ENCODE measurements at places on chromosomes 7 and 10.
A peak's percentile ranks its signal among the peaks of the same experiment; 100 is the strongest.

DNA sequence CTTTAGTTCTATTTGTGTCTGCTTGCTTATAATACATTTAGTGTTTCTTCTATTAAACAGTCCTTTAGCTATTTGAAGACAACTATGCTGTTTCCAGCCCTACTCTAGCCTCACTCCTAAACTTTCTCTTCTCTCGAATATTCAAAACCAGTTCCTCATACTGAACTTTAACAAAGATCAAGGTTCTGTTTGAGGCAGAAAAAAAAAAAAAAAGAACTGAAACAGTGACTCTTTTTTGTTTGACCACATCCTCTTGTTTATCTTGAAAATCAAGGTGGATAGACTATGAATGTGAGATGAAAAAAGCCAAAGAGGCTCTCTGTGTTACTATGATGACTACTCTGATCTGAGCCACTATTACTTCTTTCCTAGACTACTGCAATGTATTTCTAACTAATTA, 154.3 kb downstream of the ZNF365 start:
- ATAC-seq, result no peak

- peak; percentile 13 for ATAC-seq
These were observed 90.8 kb downstream of the CREM start for GRCh38 chr10:35217455-35217854.

DNA sequence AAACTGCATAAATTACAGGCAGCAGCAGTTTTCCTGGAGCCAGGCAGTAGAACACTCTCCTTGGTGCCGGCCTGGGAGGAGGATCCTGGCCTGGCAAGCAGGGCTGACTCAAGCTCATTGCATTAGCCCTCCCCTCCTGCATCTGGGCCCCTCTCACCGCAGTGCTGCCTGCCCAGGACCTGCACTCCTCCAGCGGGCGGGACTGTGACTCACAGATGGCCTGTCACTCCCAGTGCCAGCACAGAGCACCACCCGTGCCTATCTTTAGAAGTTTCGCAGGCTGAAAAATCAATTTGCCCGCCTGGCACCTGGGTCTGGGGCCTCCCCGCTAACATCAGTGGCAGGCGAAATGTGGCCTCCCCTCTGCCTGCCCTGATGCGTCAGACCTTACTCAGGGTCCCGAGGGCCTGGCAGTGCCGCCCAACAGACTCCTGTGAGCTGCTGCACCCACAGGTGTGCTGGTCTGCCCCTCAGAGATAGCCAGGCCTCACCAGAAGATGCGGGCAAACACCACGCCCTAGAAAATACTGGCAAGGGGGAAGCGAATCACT, 123.8 kb downstream of the KCNMA1 start:
- peak; percentile 85 for ATAC-seq

DNA sequence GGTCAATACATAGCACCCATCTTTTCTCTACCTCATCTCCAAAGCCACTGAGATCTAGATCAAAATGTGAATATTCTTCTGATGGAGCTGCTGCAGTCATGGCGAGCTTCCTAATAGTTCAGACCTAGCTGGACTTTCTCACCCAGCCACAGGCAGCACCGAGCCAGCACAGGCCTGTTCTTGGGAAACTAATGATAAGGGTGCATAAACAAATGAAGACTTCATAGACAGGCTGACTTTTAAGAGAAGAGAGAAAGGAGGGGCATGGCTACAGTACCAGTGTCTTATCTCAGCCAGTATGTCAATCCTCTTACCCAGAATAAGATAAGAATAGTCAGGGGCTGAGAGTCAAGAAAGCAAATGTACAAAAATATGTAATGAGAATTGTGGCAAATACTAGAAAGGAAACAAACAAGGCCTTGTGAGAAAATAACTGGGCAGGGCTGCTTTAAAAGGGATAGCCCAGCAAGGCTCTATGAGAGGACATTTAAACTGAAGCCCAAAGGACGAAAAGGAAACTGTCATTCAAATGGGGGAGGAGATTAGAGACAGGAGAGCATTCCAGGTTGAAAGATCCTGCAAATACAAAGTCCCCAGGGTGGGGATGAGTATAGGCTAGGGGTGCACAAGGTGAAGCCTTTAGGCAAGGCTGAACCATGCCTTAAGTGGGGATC, 21.8 kb upstream of the CDK14 start:
- ATAC-seq, result no peak

DNA sequence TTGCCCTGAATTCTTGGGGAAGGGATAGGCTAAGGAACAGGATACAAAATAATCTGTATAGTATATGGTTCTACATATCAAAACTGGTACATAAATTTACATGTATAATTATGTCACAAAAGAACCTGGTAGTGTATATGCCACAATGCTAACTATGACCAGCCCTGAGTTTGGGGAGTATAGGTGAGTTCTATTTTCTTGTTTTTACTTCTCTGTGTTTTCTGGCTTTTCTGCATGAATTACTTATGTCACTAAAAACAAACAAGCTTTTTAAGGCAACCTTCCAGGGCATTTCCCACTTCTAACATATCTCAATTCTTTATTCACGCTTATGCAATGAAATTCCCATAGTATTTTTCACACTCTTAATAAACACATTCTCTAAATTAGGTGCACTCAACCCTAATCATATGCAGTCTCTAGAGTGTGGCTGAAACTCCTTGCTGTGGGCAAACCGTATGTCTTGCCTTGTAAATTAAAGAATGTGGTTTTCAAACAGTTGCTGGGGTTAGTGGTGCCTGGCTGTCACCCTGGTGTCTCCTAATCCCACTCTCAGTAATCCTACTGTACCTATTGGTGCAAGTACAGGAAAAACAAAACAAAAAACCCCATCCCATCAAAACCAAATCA, 14.0 kb upstream of the INSIG1 start:
- ATAC-seq, result no peak

DNA sequence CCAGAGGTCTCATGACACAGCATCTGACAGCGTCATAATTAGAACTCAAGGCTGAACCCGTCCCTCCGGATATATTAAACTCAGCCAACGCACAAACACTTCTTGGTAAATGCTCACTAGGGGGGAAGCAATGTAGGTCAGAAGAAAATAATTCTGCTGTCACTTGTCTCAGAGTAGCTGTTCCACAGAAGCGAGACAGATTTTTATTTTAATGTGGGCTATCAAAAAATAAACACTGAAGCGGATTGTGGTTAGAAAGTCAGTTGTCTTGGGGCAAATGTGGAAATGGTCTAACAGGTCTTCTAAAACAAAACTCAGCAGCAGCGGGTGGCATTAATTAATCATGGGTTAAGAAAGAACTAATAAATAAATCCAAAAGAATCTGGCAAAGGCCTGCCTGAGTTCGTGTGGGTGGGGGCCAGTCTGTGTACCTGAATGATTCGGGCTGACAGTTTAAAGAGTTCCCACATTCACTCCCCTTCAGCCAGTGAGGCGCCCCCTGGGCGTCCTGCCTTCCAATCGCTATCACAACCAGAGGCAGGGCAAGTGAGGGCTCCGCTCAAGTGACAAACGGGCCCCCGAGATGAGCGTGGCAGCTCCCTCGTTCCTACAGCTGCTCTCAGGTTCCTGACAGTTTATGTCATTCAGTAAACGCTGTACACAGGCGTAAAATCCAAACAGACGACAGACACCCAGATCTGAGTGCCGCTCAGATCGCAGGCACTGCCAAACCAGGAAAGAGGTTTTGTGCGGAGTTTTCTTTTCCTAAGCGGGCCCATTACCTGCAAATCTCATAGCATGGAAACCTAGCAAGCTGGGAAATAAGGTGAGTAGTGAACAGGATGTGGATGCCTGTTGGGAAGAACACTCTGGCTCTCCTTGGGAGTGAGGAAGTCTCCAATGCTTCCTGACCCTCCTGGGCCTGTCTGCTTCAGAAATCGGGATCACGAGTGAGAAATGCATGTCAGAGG, 52.9 kb downstream of the NRAP start:
- no peak for ATAC-seq

- ATAC-seq, result no peak
These were observed 125.8 kb upstream of the GAD2 start for GRCh38 chr10:26090762-26091161.

GRCh38 chr10:17474595-17475323, 20.4 kb upstream of the ST8SIA6 start:
- ATAC-seq, result no peak

GRCh38 chr10:90775351-90776028, 82.3 kb downstream of the HTR7 start:
- ATAC-seq, result no peak

GRCh38 chr10:4070184-4070583, 285.2 kb upstream of the KLF6 start:
- no peak for ATAC-seq

GRCh38 chr7:101816595-101817470, 593 bp upstream of the CUX1 start:
- peak; percentile 44 for ATAC-seq

DNA sequence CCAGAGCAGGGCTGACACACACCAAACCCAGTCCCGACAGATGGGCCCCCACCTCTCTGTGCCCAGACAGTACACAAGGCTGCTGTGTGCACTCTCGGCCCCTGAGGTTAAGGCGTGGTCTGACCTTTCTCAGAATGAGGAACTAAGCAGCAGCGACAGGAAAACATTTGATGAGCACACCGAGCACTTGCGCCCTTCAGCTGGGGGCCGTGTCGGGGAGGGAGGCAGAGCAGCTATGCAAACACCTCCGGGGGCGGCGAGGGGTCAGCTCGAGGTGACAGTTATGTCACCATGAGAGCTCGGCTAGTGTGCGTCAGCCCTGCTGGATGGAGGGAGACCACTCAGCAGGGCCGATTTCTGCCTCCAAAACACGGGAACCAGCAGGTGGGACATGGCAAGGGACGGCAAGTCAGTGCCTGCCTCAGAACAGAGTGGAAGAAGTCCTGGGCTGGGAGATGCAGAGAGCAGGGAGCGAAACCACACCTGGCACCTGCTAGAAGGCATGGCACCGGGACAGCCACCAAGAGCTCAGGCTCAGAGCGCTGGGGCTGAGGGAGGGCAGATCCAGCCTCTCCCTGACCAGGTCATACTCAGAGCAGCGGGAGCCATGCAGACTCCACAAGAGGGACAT, 57.4 kb downstream of the CHST15 start:
- ATAC-seq, result peak; percentile 23

- ATAC-seq, result no peak
These were observed 108.6 kb downstream of the CACNA2D1 start for GRCh38 chr7:82335001-82335400.

DNA sequence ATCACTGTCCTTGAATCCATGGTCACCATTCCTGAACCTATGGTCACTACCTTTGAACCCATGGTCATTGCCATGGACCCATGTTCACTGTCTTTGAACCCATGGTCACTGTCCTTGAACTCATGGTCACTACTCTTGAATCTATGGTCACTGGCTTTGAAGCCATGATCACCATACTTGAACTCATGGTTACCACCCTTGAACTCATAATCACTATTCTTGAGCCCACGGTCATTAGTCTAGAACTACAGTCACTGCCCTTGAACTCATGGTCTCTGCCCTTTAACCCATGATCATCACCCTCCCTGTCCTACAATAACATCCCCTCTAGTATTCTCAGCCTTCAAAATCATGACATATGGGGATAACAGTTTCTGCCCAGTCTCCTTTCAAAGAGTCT, 270.5 kb downstream of the CXCL12 start:
- ATAC-seq, result no peak

- no peak for ATAC-seq
These were observed 52.9 kb downstream of the PARD3 start for GRCh38 chr10:34762156-34762555.

GRCh38 chr7:124751027-124751426, 14.6 kb downstream of the GPR37 start:
- no peak for ATAC-seq

DNA sequence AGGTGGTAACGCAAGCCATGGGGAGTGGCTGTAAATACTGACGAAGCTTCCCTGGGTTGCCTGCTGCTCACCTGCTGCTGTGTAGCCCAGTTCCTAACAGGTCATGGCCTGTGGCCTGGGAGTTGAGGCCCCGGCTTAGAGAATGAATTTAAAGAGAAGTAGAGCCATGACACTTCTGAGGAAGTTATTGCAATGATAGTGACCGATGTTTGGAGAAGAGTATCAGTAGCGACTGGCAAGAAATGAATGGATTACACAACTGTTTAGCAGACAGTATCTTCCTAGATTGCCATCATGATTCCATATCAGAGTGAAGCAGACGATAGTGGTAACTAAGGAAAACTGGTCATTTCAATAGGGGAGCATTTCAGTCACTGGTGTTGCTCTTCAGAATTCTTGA, 249.6 kb downstream of the PLXDC2 start:
- ATAC-seq, result no peak

DNA sequence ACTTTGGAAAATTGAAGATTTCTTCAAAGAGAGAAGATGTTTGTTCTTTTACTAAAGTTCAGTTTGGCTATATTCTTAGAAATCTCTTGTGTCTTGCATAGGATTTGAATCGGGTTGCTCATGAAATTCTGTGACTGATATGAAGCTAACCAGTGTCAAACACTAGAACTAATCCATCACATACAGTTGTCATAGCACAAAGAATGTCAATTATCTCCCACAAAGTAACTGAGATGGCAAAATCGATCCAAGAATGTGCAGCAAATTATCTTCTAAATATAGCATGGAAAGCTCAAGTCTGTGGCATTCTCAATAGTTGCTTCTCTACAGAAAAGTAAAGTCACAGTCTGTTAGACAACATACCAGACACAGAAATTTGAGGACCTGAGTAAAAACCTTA, 768.1 kb upstream of the LRRN3 start:
- no peak for ATAC-seq

DNA sequence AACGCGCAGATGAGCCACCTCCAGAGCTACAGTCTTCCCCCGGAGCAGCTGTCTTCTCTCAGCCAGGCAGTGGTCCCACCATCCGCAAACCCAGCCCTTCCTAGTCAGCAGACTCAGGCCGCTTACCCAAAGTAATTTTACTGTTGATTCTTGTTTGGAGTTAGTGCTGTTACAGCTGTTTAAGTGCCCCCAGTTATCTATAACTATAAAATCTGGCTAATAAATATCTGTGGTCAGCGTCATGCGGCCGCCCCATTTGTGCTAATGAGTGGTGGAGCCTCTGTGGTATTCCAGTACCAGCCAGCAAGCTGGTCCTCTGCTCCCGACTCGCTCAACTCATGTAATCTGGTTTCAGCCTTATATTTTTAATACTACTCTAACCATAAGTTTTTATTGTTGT, 43.2 kb upstream of the TMEM236 start:
- ATAC-seq, result no peak

GRCh38 chr10:42866115-42866995, 83.8 kb downstream of the BMS1 start:
- peak; percentile 90 for ATAC-seq

DNA sequence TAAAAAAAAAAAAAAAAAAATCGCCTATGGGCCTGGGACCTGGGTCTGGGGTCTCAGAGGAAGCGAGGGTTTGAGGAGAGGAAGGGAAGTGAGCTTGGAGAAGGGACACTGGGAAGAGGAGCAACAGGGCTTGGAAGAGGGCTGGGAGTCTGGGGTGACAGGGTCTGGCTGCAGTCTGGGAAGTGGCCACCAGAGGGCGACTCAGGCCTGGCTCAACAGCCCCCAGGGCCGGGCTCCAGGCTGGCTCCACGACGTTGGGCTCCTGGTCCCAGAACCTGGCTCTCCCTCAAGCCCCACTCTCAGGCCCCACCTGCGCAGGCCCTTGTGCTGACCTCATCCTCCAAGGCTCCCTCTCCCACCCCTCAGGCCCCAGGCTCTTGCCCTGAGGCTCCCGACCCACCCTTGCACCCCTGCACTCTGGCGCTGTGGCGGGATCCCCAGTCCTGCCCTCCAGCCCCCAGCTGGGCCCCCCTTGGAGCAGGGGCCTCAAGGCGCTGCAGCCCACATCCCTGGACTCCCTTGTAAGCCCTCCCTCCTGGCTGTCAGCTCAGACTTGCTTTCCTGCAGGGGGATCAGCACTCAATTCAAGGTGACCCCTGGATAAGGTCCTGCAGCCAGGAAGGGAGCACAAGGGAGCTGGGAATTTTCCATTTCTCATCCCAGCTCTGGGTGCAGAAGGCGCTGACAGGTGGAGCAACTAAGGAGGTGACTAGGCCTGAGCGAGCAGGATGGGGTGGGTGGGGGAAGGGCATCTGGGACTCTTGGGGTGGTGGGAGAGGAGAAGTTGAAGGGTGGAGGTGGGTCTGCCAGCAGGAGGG, 5.4 kb upstream of the SPACDR start:
- peak; percentile 82 for ATAC-seq
